ENCODE measurements at places on chromosomes 4 and X. TPM values are rescaled to one million over a fixed set of nuclear protein-coding genes. Genes with fewer than 3 reads are reported as not detected.

UCHL1 gene
- 143 TPM for total RNA-seq

PAK3 gene
- total RNA-seq = 21.1 TPM

SPATA4 gene
- total RNA-seq = 0.66 TPM

DNA sequence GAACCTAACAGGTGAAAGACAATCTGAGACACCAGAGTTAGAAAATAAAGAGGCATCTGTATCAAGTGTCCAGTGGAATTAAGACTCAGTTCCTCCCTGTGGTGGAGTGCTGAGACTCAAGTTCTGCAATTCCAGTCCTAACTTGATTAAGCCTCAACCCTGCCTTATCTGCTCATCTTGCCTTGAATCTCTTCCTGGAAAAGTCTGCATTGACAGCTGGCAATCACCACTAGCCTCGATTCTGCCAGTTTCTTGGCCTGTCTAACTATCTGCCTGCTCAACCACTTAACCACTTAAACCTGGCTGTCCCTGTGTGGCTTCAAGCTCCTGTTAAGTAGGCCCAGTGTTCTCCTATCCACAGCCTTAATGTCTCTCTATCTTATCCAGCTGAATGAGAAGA is 22.4 kb upstream of the NEIL3 start:
- H3K27ac ChIP-seq = no peak overlapping the region
- no peak overlapping the region for H3K4me3 ChIP-seq
- no peaks in the 10 kb centered on the region for H3K27me3 ChIP-seq
- no peak for DNase-seq
- no peaks in the 10 kb centered on the region for H3K36me3 ChIP-seq

- DNase-seq = no peak
- H3K27ac ChIP-seq = no peak overlapping the region
- H3K36me3 ChIP-seq = no peaks in the 10 kb centered on the region
- H3K4me3 ChIP-seq = no peak overlapping the region
- H3K4me1 ChIP-seq = no peaks in the 10 kb centered on the region
Observed at GRCh38 chr4:137934046-137934445, 308.1 kb downstream of the SLC7A11 start.

- H3K4me3 ChIP-seq = no peak overlapping the region
- no peak overlapping the region for H3K27ac ChIP-seq
- H3K4me1 ChIP-seq = no peaks in the 10 kb centered on the region
- no peaks in the 10 kb centered on the region for H3K36me3 ChIP-seq
Observed at GRCh38 chr4:188076169-188076568, 33.2 kb downstream of the TRIML2 start.

- H3K27ac ChIP-seq = no peak overlapping the region
- no peaks in the 10 kb centered on the region for H3K36me3 ChIP-seq
- H3K4me1 ChIP-seq = no peaks in the 10 kb centered on the region
- DNase-seq = no peak
- H3K4me3 ChIP-seq = no peak overlapping the region
Observed at GRCh38 chrX:29872831-29873230, 342.5 kb upstream of the MAGEB2 start.

Data from breast epithelium (tissue), 4 donors.